GM23338 (cell line): ENCODE measurements at places on chromosomes 5 and 9.

GRCh38 chr9:130576176-130576575 lies 3.2 kb upstream of the FUBP3 start:
- DNase-seq, result no peak

DNA sequence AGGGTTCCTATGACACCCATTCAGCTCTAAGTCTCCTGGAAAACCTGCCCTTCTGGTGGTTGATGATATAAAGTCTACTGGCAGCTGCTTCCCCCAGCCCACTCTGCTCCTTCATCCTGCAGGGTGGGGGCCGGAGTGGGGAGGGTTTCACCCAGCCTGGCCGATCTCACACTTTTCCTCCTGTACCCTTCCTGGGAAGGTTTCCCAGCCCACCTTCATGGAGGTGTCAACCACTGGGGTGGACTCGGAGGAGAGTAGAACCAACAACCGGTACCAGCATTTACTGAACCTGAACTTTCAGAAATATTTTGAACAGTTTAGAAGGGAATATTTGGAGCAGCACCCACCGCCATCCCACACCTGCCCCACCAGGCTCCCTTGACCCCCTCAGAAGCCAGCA lies 30.4 kb downstream of the ROR2 start:
- DNase-seq, result no peak

DNA sequence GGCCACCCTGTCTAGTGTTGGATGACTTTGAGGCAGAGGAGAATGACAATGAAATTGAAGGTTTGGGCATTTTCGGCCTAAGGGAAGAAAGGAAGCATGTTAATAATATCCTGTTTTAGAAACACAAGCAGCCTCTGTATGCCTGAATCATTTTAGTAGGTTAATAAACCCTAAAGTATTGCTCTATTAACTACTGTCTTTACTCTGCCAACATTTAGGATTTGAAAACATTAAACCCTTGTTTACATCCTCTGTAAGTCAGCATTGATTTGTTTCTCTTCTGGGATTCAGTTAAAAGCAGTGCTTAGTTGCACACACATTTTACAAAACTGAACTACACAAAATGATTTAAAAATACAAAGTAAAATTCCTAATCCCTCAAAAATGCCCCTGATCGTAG lies 358.9 kb downstream of the ARRDC3 start:
- no peak for DNase-seq

- DNase-seq, result no peak
These were observed 7.7 kb downstream of the RABL6 start for GRCh38 chr9:136815422-136815782.

- no peak for DNase-seq
These were observed 344.1 kb downstream of the OSTF1 start for GRCh38 chr9:75432386-75432785.
